ENCODE measurements at places on chromosomes 1 and 21.

- no peak for DNase-seq
These were observed 116.4 kb upstream of the HOOK1 start for GRCh38 chr1:59698386-59698785.

DNA sequence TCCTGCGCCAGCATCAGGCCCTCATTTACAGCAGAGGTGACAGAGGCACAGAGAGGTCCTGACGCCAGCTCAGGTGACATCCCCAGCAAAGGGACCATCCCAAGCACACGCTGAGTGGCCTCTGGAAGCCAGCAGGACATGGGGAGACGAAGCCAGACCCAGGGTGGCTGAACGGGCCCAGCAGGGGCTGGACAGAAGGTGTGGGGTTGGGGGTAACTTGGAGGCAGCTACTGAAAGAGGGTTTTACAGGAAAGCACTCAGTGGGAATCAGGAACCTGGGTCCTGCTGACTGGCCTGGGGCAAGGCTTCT lies 1.6 kb upstream of the ARHGEF16 start:
- DNase-seq = no peak

GRCh38 chr1:178055093-178055492 lies 38.8 kb upstream of the RASAL2 start:
- DNase-seq = peak; percentile 45

- DNase-seq = no peak
These were observed 1521.3 kb downstream of the AMY1C start for GRCh38 chr1:105270966-105271365.

DNA sequence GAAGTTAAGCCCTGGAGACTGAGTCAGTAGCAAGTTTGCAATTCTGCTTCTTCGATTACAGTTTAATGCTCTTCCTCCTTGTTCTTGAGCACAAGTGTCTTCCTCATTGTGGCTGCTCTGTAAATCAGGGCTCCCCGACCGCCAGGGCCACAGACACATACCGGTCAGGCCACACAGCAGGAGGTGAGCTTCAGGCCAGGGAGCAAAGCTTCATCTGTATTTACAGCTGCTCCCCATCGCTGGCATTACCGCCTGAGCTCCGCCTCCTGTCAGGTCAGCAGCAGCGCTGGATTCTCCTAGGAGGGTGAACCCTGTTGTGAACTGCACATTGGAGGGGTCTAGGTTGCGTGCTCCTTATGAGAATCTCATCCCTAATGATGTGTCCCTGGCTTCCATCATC lies 1.7 kb upstream of the TRAPPC10 start:
- no peak for DNase-seq

GRCh38 chr1:6302568-6302967 lies 41.7 kb upstream of the GPR153 start:
- DNase-seq = no peak

DNA sequence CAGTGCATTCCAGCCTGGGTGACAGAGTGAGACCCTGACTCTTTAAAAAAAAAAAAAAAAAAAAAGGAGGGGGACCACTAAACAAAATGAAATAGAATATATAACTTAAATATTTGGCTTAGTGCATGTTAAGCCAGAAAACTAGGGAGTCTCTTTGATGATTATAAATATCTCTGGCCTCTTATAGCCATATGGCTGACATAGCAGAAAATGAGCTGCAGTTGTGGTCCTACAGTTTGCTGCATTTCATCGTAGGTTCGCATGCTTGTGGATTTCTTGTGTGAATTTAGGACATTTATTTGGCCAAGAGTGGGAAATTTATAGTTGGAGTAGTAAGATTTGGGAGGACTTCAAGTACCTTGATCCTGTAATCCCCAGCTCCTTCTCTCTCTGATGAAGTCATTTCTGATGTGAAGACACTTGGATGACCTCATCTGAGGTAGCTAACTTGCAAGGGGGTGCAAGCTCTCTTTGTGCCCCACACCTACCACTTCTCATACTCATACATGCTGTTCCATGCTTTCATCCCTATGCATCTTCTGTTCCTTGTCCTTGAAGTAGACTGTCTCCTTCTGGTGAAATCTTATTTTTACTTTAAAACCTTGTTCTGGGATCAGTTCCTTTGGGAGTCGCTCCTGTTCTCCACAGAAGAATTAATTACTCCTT lies 6.4 kb upstream of the TIPRL start:
- no peak for DNase-seq

GRCh38 chr21:32733356-32733755 lies 5.5 kb upstream of the SYNJ1 start:
- DNase-seq = no peak

DNA sequence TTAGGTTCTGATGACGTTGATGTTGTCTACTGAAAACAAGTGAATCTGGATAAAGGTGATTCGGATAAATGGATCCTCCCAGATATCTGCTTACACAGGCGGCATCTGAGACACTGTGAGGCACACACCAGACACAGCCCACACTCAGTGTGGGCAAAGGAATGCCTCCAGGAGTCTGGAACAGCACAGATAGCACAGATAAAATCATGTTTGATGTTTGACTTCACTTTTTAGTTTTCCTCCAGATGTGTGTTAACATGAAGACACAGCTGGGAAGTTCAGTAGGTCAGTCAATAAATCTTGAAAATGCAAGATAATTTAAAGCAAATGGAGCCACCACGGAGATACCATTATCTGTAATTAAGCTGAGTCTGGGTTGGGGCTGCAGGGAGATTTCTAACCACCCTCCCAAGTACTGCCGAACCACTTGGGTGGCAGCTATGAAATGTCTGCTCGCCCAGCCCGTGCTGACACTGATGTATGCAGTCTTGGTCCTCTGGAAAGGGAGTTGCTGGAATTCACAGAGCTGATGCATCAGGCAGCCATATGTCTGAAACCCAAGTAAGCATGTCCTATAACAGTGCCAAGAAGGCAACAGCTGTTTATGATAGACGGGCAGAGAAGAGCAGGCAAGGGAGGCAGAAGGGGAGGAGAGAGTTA lies 11.7 kb downstream of the CAPN9 start:
- DNase-seq = peak; percentile 9

GRCh38 chr1:180917306-180918065 lies 4.8 kb downstream of the KIAA1614 start:
- no peak for DNase-seq

DNA sequence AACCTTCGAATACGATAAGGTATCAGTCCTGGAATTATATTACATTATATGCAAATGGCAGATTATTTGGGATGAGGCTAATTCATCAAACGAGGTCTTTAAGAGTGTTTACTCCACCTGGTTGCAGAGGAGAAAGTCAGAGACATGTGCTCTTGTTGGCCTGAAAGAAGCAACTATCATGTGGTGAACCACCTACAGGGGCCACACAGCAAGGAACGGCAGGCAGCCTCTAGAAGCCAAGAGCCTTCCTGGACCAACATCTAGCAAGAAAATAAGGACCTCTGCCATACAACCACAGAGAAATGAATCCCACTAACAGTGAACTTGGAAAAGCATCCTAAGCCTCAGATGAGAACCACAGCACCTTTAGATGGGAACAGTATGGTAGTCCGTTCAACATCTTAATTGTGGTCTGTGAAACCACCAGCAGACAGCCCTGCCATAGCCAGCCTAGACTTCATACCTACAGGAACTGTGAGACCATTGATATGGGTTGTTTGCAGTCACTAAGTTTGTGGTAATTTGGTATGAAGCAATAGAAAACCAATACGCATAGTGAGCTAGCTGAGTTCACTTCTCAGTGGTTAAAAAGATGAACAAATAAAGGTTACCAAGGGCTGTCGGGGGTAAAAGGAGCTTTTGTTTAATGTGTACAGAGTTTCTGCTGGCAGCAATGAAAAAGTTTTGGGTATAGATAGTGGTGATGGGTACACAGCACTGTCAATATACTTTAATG lies 345.7 kb upstream of the RUNX1 start:
- no peak for DNase-seq

DNA sequence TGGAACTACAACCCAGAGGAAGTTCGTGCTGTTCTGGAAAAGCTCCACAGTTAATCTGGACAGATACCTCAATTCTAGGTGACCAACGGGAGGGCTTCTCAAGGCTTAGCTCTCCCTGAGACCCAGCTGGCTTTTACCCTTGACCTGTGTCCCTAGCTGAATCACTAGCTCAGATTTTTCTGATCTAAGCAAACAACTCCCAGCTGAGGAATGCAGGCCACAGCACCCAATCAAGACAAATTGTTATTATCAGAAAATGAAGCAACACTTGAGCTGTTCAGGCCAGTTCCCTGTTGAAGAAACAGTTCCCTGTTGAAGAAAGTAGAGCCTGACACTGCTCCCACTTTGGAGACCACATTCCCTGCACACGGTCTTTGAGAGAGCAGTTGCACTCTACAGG lies 16.0 kb downstream of the DIO1 start:
- no peak for DNase-seq

- DNase-seq = no peak
These were observed 44.5 kb upstream of the OSBPL9 start for GRCh38 chr1:51572365-51572764.

DNA sequence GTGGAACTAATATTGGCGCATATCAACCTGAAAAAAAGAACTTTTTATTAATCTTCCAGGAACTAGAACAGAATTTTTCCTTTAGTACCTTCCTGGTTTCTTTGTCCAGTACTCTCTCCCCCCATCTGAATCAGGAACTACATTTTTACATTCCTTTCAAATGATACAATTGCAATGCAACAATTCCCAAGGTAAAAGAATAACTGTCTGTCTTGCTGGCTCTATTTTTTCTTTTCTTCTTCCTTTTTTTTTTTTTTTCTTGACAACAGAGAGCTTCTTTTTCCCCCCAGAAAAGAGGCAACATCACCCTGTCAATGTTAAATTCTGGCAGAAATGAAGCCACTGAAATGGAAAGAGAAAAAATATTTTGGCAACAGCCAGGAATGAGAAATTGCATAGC lies 4.5 kb upstream of the CD101 start:
- peak; percentile 15 for DNase-seq

DNA sequence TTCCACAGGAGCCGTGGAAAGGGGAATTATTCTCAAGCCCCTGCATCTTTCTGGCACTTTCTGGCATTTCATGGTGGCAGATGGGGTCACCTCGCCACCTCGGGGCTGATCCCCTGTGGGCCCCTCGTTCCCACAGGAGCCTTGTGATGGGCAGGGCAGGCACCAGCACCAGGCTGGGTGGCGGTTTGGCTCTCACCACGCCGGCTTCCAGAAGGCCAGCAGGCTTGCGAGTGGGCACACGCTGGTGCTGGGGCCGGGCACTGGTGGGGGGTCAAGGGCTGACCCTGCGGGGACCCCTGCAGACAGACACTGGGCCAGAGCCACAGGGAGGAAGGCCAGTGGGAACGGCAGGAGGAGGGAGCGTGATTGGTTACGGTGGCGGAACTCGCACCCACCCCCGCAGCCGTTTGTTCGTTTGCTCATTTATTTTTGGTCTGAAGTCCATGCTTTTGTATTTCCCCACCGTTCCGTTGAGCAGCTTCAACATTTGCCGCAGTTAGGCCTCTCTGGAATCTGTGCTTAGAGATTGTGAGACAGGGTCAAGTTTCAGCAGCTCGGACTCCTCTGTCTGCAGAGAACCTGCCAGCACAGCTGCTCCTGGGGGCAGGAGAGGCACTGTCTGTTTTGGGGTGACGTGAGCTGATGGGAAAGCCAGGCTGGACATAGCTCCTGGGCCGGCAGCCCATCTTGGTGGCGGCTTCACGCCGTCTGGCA lies 5.3 kb downstream of the COL18A1 start:
- DNase-seq = no peak

DNA sequence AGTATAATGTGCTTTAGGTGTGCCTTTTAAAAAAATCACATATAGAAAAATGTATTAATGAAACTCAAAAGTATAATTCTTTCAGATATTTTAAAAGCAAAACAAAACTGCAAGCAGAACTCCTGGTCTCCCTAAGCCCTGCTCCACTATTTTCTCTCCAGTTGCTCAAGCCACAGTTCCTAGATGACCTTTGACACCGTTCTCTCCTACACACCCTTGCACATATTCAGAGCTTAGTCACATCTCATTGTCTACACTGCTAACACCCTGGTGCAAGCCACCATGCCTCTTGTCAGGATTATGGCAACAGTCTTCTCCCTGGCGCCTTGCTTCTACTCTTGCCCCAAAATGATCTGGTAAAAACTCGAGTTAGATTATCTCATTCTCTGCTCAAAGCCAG lies 50.2 kb upstream of the ROR1 start:
- DNase-seq = peak; percentile 15

DNA sequence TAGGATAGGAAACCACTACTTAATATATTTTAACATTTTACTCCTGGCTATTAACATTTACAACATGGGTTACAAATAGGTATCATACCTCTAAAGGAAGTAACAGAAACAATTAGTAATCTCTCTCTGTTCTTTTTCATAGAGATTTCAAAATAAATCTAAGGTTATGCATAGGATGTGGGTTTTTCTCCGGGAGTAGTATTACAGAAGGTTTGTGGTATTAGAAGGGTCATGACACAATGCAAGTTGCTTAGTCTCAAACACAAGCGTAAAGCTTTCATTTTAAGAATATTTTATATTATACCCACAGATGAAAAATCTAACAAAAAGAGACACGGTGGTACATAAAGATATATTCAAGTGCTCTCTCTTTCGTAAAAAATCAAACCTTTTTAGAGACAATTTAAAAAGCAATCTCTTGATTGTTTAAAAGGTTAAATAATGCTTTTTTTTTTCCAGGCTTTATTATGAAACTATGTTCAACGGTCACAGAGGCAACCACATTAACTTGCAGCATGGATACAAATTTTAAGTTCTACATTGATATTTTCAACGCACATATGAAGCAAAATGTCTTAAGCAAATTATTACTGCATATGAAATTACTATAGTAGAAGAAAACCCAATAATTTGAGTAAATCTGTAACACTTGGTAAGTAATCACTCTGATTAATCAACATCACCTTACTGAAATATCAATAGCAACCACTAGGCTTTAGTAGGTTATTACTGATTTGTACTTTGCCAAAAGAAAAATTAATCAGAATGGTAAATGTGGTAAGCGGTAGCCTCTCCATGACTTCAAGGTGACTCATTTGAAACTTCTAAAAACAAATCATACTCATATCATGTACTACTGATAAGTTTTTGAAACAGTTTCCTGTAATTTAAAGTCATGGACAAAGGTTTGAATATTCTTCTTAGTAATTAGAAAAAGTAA lies 97.4 kb upstream of the GFI1 start:
- peak; percentile 64 for DNase-seq

DNA sequence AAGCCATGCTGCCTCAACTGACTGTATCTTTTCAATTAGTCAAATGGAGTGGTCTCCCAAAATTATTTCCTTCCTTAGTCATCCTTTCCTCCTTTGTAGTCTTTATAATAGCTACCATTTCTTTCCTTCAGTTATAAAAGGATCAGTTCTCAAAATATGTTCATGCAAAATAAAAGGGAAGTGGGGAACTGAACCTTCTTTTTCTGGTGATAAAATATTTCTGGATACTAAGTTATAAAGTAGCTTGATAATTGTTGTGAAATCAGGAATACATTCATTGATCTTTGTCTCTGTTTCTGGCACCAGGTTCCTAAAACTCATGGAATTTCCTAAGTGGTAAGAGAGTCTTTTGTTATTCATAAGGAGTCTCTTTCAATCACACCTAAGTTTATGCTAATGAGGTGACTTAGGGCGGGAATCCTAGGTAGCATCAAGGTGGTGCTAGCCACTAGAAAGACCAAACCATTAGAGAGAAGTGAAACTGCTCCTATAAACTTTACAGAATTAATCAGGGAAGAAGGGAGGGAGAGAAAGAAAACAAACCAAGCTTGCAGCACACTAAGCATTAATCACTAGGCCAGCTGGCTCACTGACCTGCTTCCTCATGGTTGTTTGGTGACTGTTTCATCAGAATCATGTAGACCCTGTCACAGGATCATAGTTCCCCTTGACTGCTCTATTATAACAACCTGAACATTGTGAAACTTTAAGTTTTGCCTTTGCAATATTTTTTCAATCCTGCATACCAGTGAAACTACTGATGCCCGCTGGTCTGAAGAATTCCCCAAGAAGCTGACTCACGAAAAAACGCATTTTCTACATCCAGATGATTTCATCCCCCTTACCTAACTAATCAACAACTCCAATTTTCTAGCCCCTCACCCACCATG lies 161.6 kb upstream of the PTBP2 start:
- DNase-seq = peak; percentile 96
